ENCODE measurements at places on chromosomes 13 and 19. TPM values are rescaled to one million over a fixed set of nuclear protein-coding genes. Genes with fewer than 3 reads are reported as not detected.
A peak's percentile ranks its signal among the peaks of the same experiment; 100 is the strongest.

- DNase-seq = peak; percentile 59
Measured at GRCh38 chr13:99442273-99442895, 58.9 kb upstream of the TM9SF2 start.

GRCh38 chr19:10226021-10226375, 5.1 kb downstream of the S1PR2 start:
- no peak for DNase-seq

GRCh38 chr19:49689133-49690078, at the start of gene ADM5:
TSS of gene ADM5 (plus strand) at chr19:49689594. CDS start at chr19:49689838, 244 bp downstream.
- peak; percentile 84 for DNase-seq

GRCh38 chr13:48542581-48543341, 9.9 kb upstream of the RCBTB2 start:
- peak; percentile 61 for DNase-seq

The CCDC8 gene
- 93.6 TPM for total RNA-seq

The B9D2 gene
- total RNA-seq = 11.1 TPM

Data from G401 (cell line).